SHP77 (cell line): ENCODE measurements at places on chromosomes 7 and 10.

DNA sequence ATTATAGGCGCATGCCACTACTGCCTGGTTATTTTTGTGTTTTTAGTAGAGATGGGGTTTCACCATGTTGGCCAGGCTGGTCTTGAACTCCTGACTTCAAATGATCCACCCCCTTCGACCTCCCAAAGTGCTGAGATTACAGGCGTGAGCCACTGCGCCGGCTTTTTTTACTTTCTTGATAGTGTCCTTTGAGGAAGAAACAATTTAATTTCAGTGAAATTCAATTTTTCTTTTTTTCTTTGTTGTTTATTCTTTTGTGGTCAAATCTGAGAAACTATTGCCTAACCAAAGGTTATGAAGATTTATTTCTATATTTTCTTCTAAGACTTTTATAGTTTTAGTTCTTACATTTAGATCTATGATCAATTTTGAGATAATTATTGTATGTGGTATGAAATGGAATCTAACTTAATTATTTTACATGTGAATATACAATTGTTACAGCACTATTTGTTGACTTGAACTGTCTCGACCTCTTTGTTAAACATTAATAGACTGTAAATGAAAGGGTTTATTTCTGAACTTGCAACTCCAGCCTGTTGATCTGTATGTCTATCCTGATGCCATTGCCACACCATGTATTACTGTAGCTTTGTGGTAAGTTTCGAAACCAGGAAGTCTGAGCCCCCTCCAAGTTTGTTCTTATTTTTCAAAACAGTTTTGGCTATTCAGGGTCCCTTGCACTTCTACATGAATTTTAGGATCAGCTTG is 19.8 kb upstream of the RASSF4 start:
- DNase-seq: no peak

DNA sequence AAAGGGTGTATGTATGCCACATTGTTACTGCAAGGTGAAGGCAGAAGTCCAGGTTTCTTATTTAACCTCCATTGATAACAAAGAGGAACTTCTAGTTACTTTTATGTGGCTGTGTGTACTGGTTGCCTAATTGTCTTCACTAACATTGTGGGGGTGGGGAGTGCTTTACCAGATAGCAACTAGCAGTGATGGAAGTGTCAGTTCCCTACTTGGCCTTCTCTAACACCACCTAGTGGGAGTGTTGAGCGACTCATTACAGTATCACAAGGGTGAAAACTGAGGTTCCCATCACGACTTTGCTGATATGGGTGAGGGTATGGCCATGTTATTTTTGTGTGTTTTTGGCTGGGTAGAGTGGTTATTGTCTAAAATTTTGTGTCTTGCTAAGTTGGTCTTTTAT is 274.4 kb downstream of the THSD7A start:
- peak; percentile 56 for DNase-seq

DNA sequence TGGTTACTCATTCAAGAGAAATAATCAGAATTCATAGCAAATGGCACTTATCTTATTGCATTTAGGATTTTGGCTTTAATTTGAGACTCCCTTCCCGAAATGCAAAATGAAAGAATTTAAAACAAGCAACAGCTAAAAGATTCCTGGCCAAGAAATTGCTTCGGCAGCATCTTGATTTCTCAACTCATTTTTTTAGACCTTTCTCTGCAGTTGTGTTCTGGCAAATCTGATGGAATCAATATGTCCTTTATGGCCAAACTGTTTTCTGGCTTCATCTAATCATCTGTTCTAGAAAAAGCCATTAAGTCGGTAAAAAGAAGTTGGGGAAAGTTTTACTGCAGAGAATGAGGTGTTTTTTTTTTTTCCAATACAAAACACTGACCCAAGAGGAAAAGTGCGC is 172.1 kb downstream of the SLC16A9 start:
- no peak for DNase-seq

DNA sequence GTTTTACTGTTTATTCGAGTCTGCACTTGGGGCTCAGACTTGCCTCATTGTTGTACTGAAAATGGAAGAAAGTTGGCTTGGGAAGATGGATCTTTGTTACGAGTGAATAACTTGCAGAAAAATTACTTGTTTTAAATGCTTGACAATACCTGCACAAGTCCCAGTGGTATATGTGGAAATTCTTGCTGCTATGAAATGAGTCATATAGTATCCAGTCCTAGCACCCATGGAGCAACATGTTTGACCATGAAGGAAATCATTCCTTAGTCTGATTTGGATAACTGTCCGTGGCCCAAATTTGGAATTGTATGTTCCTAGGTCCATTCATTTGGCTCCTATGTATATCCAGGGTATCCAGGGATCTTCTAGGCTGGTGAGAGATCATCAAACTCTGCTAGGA is 1096.8 kb downstream of the KCNMA1 start:
- no peak for DNase-seq
